ENCODE measurements at places on chromosomes 7 and 10.

GRCh38 chr10:8331896-8332729 is 277.6 kb downstream of the GATA3 start:
- peak; percentile 12 for DNase-seq

GRCh38 chr10:86659721-86660453 is 5.5 kb downstream of the OPN4 start:
- DNase-seq: no peak

GRCh38 chr7:28383975-28384374 is 28.3 kb upstream of the CREB5 start:
- DNase-seq: no peak

DNA sequence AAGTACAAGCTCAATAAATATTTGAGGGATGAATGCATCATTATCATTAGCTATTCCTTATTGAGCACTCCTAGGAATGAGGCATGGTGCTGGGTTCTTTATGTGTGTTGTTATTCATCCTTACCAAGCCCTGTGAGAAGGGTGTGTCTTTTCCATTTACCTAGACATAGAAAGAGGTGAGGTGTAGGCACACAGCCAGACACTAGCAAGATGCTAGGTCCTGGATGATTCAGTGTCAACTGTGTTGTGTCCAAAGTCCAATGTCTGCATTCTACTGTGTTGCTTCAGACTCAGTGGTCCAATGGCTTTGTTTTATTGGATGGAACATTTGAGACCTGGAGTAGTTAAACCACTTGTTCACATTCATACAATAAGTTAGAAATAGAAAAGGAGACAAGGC is 605.5 kb downstream of the LRMDA start:
- no peak for DNase-seq

DNA sequence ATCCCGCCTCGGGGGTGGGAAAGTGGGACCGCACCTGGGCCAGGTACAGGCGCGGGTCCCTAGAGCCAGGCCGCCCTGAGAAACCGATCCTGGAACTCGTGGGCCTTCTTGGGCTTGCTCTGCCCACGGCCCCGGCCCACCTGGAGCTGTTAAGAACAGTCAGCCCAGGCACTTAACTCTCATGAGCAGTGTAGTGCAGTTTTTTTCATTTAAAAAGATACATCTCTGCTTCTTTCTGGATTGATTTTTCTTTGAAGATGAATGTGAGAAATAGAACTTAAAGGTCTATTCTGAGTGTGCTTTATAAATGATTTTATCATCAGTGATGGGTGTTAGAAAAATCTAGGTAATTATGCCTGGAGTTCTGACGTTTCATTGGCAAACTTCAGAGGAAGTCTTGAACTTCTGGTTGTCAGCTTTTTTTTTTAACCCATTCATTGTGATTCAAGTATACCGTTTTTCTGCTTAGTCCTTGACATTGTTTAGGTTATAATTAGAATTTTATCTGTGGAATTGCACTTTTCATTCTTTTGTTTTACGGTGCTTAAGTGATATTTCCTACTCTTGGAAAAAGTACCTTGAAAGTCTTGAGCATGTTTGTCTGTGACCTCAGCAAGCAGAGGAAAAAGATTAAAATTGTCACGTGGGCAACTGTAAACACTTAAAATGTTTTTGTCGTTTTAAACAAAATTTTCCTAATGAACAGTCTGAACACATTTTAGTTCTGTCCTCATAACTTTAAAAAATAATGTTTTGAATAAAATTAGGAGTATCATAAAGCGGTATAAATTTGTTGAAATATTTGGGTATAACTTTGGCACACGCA is 906 bp downstream of the CDK1 start:
- DNase-seq: no peak

DNA sequence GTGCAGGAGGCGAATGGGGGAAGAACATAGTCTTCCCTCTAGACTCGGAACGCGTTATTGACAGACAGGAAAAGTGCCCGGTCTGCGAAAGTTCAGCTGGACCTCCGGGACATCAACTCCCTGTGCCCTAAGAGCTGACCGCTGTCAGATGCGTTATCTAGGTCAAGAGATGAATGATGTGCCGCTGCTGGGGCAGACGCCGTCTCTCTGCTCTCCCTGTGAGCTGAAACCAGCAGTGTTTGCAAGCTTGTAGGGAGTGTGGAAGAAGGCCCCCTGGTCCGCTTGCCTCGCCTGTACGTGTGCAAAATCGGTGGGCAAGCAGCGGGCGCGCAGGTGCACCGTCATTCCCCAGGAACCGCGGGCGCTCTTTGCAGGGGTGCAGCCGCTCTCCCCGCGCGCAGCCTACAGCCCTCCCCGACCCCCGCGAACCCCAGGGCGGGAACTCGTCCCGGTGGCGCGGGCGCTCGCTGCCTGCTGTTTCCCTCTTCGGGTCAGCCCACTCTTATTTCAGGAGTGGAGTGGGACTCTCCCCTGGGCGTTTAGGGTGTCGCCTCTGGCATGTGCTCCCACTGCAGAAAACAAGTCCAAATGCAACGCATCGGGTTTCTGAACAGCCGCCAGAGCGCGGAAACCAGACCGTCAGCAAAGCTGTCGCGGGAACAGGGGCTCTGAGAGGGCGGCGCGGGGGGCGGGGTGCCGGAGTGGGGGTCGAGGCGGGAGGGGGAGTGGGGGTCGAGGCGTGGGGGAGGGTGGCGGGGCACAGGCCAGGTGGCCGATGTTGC is 1.8 kb upstream of the PFKFB3 start:
- DNase-seq: peak; percentile 18

- DNase-seq: no peak
These were observed 8.0 kb downstream of the KLF6 start for GRCh38 chr10:3776796-3777571.

DNA sequence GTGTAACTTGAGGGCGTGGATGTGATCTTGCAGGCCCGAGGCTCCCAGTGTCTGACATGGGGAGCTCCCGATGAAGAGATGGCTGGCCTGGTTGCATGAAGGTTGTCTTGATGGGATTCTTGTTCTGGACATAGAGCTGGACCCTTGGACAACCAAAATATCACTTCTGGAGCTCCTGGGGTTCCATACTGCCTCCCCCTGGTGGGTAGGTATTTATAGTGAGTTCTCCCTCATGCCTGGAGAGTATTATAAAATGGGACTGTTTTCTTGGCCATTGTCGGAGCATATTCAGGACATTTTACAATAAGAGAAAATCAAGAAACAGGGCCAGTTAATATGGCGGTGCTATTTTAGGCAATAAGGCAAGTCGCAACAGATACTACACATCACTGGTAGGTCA is 32.6 kb upstream of the GIMAP8 start:
- no peak for DNase-seq

DNA sequence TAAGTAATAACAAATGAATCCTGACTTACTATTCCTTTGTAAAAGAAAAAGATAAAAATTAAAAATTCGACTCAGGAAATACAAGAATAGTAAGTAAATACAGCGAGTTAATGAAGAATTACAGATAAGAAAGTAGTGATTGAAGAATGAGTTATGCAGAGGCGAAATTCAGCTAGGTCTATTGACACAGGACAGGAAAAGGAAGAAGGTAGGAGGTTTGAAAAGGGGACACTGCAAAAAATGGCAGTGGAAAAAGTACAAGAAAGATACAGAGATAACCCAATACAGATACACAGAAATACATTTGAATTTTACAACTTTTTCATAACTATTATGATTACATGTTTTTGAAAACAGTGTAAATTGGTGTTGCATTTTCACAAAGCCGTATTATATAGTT is 28.0 kb downstream of the JAZF1 start:
- no peak for DNase-seq

DNA sequence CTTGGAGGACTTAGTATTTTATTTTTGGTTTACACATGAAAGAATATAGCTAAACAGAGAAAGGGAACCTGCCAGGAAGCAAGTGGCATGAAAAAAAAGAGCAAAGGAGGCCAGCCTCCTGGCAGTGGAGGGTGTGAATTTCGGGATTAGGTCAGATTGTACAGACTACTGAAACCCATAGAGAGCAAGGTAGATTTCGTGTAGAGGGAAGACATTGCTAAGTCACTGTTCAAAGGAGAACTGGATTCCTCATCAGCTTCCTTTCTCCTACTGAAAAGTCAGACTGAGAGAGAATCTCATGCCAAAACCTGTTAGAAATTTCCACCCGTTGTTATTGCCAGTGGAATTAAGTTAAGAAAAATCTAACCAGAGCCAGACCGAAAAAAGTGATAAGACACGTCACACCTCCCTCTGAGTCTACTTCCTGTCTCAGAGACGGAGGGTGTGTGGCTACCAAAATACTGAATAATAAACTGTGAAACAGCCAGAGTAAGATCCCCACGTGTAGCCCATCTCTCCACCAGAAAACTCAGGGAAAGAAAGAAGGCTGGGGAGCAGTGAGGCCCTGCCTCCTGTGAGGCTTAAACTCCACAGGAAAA is 118.8 kb downstream of the SKIDA1 start:
- DNase-seq: no peak

DNA sequence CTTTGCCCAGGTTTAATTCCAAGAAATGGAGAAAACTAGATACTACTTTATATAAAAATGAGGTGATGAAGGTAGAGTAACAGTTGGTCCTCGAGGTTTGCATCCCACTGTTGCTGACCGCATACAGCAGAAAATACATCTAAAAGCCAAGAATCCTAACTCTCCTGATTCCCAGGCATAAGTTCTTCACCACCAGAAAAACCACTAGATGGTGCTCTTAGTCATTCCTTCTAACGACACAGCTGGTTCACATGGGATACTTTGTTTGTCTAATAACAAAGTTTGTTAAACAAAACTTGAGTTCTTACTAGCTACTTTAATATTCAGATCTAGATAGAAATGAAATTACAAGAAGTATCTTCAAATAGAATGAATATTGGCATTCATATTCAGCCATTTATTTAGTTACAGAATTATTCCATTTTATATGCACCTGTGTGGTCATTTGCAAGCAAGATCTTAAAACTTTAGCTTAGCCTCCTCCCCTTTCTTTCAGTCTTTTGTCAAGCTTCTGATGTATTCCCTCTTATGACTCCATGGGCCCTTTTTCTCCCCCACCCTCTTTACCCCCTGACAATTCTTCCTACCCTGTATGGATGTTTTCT is 54.1 kb upstream of the CYP26C1 start:
- DNase-seq: no peak

DNA sequence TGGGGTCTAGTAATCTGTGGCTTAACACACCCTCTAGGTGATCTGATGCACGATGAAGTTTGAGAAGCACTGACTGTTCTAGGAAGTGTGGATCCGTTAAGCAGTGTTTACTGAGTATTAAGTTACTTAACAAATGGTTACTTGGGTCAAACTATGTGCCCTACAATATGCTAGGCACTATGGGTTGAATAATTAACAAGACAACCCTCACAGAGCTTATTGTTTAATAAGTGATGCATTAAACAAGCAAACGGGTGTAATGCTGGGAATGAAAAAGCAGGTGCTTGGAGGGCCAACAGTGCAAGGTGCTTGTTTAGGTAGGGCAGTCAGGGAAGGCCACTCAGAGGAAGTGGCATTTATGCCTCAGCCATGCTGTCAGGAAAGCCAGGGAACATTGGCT is 378.0 kb upstream of the PODXL start:
- no peak for DNase-seq

- DNase-seq: no peak
These were observed 43.9 kb downstream of the CHRM2 start for GRCh38 chr7:136912339-136912738.

DNA sequence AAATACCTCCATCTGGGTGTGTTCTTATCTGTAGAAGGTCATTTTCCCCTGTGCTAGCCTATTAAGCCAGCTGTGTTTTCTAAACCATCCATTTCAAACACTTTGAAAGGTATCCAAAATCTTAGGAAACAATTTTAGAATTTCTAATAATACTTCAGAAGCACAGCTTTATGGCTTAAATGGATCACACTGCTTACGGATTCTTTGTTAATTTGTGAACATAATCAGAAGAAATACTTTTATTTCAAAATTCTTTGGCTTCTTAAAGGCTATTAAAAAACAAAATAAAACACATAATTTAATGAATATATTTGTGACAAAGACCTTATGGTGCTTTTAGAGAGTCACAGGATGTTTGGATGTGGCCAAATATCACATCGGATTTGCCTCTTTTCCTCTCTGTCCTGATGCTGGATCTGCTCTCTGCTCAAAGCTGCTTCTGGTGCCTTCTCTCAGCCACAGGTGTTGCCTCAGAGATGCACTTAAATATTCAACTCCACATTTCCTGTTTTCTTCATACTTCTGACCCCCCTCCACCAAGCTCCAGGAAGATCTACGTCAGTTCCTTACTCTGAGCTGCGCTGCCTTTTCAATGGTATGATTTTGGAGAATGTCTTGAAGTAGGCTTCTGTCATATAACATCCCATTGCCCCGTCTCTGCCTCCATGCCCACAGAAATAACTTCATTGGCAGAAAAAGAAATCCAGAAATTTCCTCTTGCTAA is 230.6 kb downstream of the MLLT10 start:
- no peak for DNase-seq

GRCh38 chr7:131859147-131859821 is 302.9 kb upstream of the PODXL start:
- peak; percentile 19 for DNase-seq

DNA sequence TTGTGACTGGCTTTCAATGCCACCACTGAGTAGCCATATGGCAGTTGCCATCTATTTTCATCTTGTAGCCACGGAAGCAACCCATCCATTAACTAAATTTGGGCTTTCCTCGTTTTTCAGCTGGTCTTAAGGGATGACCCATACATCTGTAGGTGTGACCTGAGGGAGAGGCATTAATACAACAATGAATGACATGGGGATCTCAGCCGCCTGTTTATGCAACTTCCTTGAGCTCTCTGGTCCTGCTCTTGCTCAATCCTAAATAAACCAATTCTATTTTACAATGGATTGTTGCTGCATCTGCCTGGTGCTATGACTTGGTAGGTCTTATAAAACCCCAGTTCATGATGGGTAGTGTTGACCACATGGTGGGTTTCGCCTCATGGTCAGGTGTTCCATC is 21.9 kb upstream of the ADAM22 start:
- DNase-seq: no peak

DNA sequence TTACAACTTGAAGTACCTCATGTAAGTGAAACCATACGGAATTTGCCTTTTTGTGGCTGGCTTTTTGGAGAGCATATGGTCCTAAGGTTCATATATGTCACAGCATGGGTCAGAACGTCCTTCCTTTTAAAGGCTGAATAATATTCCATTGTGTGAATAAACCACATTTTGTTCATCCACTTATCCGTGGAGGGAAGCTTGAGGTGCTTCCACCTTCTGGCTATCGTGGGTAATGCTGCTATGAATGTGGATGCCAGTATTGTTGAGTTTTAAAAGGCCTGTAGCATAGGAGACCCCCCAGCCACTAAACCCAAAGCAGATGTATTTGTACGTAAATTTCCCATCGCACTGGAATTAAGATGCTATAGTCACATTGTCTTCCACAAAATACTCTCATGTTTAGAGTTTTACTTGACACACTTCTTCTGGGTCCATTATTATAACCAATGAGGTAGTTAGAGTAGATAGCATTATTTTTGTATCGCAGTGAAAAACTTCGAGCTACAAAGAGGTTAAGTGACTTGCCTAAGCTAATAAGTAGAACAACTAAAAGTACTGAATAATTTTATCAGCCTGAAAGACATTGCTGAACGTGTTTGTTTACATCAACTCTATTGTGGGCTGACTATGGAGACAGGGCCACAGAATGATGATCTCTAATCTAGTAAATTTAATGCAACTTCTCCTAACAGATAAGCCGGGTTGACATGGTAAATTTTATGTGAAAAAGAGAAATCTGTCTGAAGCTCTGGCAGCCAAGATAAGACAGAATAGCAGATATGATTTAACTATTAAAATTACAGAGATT is 183.0 kb upstream of the CTBP2 start:
- DNase-seq: no peak

Measured in memory B cell (primary cell).